ENCODE measurements at places on chromosomes 3 and 15. TPM values are rescaled to one million over a fixed set of nuclear protein-coding genes. Genes with fewer than 3 reads are reported as not detected.
A peak's percentile ranks its signal among the peaks of the same experiment; 100 is the strongest.

Gene RBP2
- not detected for total RNA-seq

DNA sequence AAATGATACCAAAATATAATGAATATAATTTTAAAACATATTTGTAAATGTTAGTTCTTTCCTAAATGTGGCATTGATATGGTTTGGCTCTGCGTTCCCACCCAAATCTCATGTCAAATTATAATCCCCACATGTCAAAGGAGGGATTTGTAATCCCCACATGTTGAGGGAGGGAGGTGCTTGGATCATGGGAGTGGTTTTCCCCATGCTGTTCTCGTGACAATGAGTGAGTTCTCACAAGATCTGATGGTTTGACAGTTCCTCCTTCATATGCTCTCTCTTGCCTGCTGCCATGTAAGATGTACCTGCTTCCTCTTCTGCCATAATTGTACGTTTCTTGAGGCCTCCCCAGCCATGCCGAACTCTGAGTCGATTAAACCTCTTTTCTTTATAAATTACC is 12.0 kb downstream of the CGGBP1 start:
- DNase-seq, result no peak

DNA sequence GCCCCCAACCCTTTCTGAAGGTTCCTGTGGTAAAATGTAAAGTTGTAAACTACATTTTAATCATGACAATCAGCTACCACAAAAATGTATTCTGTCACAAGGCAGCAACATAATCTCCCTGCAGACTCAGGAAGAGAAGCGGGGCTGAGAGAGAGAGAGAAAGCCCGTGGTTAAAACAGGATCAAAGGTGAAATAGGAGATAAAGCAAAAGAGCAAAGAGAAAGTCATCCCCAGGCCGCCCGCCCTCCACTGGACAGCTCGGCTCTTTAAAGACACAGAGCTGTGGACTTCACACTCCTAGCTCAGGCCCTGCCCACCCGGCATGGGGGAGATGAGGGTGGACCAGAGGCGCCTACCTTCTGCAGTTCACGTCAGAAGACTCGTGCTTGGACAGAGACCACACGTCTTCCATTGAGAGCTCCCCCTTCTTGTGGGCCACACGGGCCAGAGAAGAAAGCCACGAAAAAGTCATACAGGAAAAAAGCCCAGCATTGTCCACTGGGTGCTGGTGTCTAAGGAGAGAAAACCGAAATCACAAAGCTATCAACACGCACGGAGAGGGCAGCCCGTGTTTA is 29.4 kb downstream of the ABCC5 start:
- no peak for DNase-seq

Gene MYO5A
- total RNA-seq, result 37.4 TPM

DNA sequence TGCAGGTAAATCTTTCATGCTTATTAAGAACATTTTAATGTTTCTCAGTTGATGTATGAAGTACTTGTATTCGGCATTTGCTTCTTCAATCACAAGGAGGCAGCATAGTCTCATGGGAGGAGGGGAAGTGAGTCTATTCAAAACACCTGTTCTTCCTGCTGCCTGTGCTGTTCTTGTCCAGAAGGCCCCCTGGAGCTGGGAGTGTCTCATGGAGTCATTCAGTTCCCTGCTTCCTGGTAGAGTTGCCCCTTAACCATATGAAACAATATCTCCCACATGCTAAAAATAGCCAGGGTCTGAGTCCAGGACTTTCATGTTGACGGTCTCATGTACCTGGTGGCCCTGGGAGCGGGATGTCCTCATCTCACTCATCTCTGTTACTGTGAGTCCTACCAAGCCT is 15.5 kb upstream of the PPP1R2 start:
- DNase-seq, result peak; percentile 67

DNA sequence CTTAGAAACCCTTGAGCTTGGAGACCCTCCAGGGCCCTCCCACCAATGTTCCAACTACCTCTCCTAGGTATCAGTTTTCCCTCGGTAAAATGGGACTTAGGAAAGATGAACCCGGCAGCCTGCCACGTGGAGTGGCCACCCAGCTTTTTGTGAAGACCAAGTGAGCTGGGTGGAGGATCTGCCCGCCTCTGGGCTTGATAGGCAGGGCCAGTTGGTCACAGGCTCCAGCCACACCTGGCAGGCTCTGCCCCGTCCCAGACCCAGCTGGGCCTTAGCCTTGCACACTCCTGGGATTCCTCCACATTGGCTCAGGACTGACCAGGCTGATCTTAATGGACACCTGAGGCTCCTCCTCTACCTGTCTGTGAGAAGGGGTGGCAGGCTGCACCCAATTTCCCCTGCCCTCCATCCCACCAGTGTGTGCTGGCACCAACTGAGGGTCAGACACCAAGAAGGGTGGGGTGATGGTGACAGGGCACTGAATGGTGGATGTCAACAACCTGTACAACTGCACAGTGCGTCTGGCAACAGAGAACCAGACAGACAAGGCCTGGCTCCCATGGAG is 761 bp upstream of the GRIP2 start:
- no peak for DNase-seq

- no peak for DNase-seq
Measured at GRCh38 chr3:141331377-141332318, 36.7 kb upstream of the ZBTB38 start.

DNA sequence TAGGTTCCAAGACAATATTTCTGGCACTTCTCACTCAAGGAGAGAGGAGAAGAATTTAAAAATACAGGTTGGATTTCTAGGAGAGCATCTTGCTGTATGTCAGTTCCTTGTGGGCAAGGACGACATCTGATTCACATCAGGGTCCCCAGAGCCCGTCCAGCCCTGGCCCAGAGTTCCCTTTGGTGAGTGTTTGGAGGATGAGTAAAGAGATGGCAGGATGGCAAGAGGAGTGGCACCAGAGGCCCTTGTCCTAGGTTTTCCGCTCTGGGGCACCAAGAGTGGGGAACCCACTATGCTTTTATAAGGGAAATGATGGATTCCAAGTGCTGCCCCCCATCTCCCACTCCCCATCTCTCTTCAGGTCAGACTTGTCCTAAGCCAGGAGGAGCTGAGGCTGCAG is 181.8 kb downstream of the TBC1D2B start:
- no peak for DNase-seq

DNA sequence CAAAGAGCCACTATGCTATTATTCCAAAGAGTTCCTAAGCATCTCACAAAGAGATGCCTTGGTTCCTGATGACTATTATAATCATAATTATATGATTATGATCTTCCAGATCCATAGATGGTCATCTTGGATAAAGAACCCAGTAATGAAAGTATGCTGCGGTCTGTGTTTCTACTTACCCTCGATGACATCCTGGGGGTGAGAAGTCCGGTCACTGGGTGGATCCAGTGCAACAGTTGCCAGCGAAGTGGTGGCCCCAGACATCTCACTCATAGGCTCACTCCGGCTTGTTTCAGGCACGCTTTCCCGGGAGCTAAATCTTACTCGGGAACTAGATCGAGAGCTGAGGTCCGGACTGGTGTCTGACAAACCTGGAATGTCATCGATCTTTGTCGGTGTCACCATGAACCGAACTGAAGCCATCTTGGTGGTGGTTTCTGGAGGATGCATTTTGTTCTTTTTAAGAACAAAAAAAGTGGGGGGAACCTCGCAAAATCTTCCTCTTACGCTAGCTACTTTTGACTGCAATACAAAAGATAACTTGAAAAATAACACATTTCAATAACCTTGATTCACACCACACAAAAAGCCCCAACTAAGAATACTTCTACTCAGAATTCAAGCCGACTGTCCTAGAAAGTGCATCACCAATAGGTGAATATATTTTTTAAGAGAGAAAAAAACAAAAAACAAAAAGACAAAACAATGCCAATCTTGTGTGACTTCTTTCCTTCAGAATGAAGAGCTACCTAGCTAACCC is 1.2 kb downstream of the SLC12A6 start:
- peak; percentile 36 for DNase-seq

Gene CPN2
- not detected for total RNA-seq

DNA sequence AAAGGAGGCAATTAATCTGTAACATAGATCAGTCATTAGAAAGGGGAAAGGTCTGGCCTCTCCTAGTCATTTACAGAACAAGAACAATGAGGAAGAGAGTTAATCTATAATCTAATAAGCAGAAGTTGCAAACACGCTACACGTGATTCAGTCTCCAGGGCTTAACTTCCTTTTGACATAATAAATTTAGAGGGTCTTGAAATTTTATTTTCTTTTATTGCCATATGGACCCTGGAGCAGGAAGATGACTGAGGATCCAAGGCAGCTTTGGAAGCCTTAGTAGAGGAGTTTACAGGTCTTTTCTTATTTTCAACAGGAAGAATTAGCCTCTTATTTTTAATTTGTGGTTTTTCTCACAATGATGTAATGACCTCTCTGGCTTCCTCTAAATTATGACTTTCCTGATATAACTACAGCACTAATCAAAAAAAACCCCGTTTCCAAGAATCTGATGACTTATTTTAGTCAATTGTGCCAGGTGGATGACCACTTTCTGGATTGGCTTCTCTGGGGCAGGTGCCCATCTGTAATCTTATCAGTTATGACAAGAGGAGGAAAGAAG is 32.2 kb downstream of the ADGRG7 start:
- DNase-seq, result no peak

DNA sequence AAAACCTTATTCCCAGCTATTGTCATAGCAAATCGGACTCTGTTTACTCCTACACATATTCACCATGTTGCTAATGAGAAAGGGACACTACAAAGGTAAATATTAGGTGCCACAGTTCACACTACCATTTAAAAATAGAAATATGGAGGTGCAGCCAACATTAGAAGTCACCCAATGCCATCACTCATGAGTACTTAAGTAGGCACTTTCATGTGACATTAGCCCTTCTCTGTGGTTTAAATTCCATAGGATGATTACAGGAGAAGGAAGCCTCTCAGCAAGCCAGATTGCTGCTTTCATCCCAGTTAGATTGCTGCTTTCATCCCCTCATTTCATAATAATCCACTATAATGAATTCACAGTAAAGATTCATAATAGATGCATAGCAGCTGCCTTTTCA is 376.8 kb upstream of the ALCAM start:
- no peak for DNase-seq

Gene HCLS1
- total RNA-seq, result 288 TPM

DNA sequence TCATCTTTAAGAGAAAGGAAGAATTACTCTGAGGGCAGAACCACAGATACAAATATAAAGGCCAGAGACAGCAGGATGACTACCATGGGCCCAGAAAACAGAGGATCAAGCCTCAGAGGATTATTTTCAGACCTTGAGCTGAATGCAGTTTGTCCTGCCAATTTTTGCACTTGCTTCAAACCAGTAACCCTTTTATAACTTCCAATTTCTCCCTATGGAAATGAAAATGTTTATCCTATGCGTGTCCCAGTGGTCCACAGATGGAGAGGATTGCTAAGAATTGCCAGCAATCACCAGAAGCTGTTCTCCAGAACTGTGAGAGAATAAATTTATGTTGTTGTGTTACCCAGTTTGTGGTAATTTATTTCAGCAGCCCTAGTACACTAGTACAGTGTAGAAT is 26.4 kb upstream of the MME start:
- DNase-seq, result no peak

Gene AMOTL2
- total RNA-seq, result not detected

GRCh38 chr3:15797642-15798303 is at the start of gene ANKRD28:
TSS of gene ANKRD28 (minus strand) at chr3:15797979. CDS start at chr3:15796521, 1,458 bp downstream.
- peak; percentile 32 for DNase-seq

Gene GOLGA8S
- 1.0 TPM for total RNA-seq

Gene APH1B
- 9.1 TPM for total RNA-seq

Gene ITGA11
- total RNA-seq, result 0.39 TPM

- DNase-seq, result no peak
Measured at GRCh38 chr15:99481951-99482230, 83.9 kb upstream of the MEF2A start.

Gene C3orf85
- not detected for total RNA-seq

DNA sequence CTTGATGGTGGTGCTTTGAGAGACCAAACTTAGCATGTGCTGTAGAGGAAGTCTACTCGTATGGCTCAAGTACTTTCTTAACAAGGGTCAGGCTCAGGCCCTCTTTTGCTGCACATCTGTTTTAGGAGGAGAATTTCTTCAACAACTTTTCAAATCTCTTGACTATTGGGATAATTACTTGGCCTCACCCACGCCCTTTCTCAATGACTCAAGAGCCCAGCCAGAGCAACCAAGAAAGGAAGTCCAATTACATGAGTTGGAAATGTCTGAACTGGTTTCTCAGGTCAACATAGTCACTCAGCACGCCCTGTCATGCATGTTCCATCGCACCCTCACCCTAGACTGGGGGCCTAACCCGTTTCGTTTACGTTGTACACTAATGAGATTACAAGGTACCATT is 44.8 kb upstream of the UMPS start:
- DNase-seq, result no peak

- DNase-seq, result no peak
Measured at GRCh38 chr3:4139462-4140140, 163.6 kb upstream of the SETMAR start.

DNA sequence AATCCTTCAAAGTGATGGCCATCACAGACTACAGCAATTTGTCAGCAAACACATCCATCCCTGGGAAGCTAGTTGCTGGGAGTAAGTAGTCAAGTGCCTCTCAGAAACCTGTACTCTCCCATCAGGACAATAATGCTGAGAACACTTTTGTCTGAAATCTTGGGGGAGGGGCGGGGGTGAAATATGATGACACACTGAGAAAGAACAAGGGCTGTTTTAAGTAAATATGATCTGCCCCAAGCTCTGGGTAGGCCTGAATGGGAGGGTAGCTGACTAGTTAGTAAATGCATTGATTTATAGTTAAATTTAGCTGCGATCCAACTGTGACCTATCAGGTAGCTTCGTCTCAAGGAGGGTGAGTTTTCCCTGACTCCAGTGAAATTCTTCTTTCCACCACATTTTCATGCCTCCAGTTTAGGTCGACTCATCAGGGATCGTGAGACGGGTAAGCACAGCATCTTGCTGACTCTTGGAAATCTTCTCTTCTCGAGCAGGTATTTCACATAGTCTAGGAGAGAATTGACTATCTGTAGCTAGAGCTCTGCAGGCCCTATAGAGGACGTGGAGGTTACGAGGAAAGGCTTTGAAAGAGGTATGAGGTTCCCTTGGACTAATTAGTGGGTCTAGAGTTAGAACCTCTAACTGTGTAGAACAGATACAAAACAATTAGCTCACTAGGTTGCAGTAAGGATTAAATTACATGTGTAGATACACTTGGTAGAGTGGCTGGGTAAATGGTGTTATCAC is 213.4 kb upstream of the SLC2A2 start:
- no peak for DNase-seq

DNA sequence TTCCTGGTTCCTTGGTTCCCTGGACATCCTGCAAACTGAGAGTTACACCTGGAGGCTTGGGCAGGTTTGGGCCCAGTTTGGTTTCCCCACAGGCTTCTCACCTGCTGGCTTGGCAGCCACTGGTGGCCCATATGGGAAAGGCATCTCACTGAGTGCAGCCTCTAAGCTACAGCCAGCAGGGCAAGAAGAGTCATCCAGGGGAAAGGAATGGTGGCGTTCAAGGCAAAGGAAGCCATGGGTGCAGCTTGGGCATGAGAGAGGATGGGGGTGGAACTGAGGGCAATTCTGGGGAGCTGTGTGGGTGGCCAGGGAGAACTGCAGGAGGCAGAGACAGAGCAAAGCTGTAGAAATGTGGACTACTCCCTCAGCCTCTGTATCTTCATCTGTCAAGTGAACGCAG is 106.4 kb downstream of the EPHB1 start:
- no peak for DNase-seq

GRCh38 chr15:67180035-67180434 is 74.4 kb downstream of the AAGAB start:
- DNase-seq, result no peak

Gene PPARG
- not detected for total RNA-seq

Gene FBLN2
- 1.8 TPM for total RNA-seq
